ENCODE measurements at places on chromosomes 6 and 20.

- no peak overlapping the region for H3K27ac ChIP-seq
- H3K4me3 ChIP-seq, result no peak overlapping the region
- DNase-seq, result no peak
- no peaks in the 10 kb centered on the region for H3K27me3 ChIP-seq
- H3K36me3 ChIP-seq, result no peaks in the 10 kb centered on the region
Measured at GRCh38 chr20:36827541-36828279, 48.2 kb upstream of the TLDC2 start.

DNA sequence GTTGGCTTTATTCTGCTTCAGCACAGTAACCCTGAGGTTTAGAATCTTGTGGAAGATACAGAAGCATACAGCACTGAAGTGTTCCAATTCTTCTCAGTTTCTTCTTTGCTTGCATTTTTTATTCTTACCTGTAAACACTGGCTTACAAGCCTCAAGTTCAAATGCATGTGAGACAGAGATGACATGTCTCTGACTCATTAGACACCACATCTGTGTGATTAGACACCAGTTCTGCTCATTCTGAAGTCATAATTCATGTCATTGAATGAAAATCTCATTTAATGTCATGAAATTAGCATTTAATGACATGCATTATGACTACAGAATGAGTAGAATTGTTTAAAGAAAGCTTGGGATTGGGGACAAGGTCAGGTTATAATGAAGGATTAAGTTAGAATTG, 5.8 kb downstream of the GZF1 start:
- H3K4me3 ChIP-seq, result no peak overlapping the region
- no peak overlapping the region for H3K27ac ChIP-seq
- peaks cover 3% of the 10 kb centered on the region for H3K36me3 ChIP-seq
- DNase-seq, result no peak
- H3K4me1 ChIP-seq, result peaks cover 21% of the 10 kb centered on the region

DNA sequence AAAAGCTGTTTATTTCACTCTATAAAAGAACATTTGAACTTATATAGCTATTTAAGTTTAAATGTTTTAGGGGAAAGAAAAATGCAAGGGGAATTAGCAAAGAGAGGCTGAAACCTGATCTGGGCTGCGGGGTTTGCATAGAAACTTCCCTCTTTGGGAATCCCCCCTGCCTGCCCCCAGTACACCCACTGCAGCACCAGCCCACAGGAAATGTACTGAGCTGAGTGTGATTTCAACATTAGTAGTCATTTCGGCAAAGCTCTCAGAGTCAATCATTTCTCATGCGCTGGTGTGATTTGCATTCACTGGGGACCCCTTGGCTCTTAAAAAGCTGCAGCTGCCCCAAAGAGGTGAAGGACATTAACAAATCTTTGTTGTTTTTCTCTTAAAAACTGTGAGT, 859.4 kb downstream of the MAFB start:
- H3K4me3 ChIP-seq, result no peak overlapping the region
- no peak overlapping the region for H3K27ac ChIP-seq
- no peaks in the 10 kb centered on the region for H3K4me1 ChIP-seq
- no peaks in the 10 kb centered on the region for H3K27me3 ChIP-seq
- no peaks in the 10 kb centered on the region for H3K36me3 ChIP-seq

DNA sequence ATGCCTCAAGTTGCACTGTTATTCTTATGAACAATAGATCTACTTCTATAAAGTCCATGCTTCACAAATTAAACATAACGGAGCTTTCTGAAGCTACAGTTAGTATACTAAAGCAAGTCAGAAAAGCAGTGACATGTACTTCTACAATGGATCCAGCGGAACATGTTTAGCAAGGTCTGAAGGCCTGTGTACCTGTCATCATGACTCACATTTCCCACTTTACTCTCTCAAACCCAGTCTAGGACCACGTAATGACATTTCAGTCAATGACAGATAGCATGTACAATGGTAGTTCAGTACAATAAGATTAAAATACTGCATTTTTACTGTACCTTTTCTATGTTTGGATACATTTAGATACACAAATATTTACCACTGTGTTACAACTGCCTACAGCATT, 132.1 kb downstream of the MMS22L start:
- no peak overlapping the region for H3K4me3 ChIP-seq
- peaks cover 3% of the 10 kb centered on the region for H3K36me3 ChIP-seq
- no peak for DNase-seq
- H3K27ac ChIP-seq, result no peak overlapping the region
- H3K27me3 ChIP-seq, result no peaks in the 10 kb centered on the region

DNA sequence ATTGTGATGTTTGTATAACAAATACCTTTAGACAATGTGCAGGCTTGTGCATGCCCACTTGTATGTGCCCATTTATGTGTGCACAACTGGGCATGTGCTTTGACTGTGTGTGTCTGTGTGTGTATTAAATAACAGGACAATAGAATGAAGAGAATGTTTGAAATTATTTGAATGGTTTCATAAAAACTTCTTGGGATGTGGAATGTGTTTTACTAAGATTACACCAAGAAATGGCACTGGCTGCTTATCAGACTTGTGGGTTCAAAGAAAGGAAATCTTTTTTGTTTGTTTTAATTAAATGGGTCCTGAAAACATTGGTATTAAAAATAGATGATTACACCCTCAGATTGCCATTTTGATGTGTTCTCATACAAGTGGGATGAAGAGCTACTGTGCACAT, 191.6 kb upstream of the CCN2 start:
- H3K27me3 ChIP-seq, result no peaks in the 10 kb centered on the region
- no peaks in the 10 kb centered on the region for H3K4me1 ChIP-seq
- no peak overlapping the region for H3K27ac ChIP-seq
- H3K36me3 ChIP-seq, result no peaks in the 10 kb centered on the region

Measured in T-cell (primary cell).